SK-N-SH (cell line): ENCODE measurements at places on chromosomes 1 and 21. TPM values are rescaled to one million over a fixed set of nuclear protein-coding genes. Genes with fewer than 3 reads are reported as not detected.
A peak's percentile ranks its signal among the peaks of the same experiment; 100 is the strongest.

The MNDA gene
- polyA plus RNA-seq: not detected in 2 replicates

The VAV3 gene
- polyA plus RNA-seq: 0.02 TPM in 1 of 2 replicates, not detected in the other

DNA sequence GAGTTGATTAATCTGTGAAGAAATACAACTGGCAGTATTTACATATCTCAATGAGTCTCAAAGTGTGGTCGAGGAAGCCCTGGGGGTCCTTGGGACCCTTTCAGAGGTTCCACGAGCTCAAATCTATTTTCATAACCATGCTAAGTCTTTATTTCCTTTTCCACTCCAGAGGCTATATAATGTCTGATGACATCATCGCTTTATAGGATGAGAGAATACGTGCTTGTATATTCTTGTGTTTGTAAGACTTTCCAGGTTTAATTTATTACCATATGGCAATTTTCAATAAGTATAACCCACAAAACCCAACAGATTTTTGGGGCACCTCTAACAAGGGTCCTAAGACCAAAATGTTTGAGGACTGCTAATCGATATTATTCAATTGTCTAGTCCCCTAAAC lies 1.4 kb upstream of the SLC19A2 start:
- no peak overlapping the region for H3K4me3 ChIP-seq
- H3K27ac ChIP-seq: peak overlapping the region; percentile 96
- H3K4me1 ChIP-seq: peaks cover 31% of the 10 kb centered on the region
- H3K27me3 ChIP-seq: no peaks in the 10 kb centered on the region

DNA sequence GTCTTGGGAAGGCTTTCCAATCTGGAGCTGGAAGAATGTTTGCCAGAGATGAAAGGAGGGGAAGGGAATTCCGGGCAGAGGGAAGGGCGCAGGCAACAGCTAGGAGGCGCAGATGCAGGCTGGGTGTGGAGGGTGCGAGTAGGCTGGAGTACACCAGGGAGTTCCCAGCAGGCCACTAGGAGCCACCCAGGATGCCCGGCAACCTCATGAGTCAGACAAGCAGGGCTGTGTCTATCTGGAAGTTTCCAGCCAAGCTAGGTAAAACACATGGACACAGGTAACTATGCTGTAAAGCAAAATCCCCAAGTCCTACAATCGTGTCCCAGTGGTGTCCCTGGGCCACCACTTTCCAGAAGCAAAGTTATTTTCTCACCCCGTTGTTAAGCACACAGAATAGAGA lies 990 bp upstream of the NBL1 start:
- DNase-seq: peak; percentile 41
- no peak overlapping the region for H3K4me3 ChIP-seq
- no peaks in the 10 kb centered on the region for H3K4me1 ChIP-seq
- H3K27me3 ChIP-seq: no peaks in the 10 kb centered on the region

DNA sequence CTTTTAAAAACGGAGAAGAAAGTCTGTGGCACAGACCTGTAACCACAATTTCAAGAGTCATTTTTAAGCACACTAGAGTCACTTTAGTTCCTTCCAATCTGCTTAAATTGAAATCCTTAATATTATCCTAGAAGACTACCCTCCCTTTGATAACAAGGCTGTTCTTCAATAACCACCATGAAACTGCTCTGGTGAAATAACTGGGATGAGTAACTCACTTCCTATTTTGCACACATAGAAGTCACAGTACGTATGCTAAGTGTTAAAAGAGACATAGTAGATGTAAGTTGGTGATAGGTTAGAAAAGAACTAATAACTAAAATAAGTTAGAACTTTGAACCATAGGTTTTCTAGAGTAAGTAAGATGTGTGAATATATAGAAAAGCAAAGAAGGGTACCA lies 107.8 kb downstream of the NME7 start:
- H3K27me3 ChIP-seq: no peaks in the 10 kb centered on the region
- H3K4me1 ChIP-seq: no peaks in the 10 kb centered on the region
- H3K36me3 ChIP-seq: peaks cover 9% of the 10 kb centered on the region

GRCh38 chr1:21874778-21875547 lies 62.1 kb downstream of the HSPG2 start:
- no peaks in the 10 kb centered on the region for H3K27me3 ChIP-seq
- H3K4me1 ChIP-seq: peaks cover 13% of the 10 kb centered on the region; the same call in 1 of the 2 replicates
- H3K27ac ChIP-seq: no peak overlapping the region

DNA sequence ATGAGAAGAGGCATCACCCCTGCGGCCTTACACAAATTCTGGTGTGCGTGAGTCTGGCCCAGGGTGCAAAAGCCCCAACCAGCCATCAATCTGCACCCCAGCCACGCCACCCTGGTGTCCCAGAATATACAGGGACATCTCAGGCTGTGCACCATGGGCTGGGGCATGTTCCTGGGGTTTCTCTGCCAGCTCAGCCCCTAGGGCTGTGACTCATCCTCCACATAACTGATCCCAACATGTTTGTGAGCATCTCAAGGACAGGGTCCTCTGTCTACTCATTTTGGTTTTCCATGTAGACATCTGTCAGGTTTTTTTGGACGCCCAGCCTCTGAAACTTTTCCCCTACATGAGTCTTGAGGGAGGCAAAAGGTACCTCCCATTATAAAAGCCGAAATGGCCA lies 511 bp downstream of the ZNF683 start:
- no peak overlapping the region for H3K4me3 ChIP-seq
- H3K27me3 ChIP-seq: no peaks in the 10 kb centered on the region
- H3K36me3 ChIP-seq: no peaks in the 10 kb centered on the region
- H3K4me1 ChIP-seq: no peaks in the 10 kb centered on the region
- no peak for DNase-seq
- no peak overlapping the region for H3K27ac ChIP-seq

- H3K4me3 ChIP-seq: peak overlapping the region; percentile 28; the same call in 1 of the 2 replicates
- no peaks in the 10 kb centered on the region for H3K27me3 ChIP-seq
- no peaks in the 10 kb centered on the region; the same call in 1 of the 2 replicates for H3K4me1 ChIP-seq
- no peak for DNase-seq
These were observed 716.2 kb upstream of the ZP4 start for GRCh38 chr1:238606896-238607295.

DNA sequence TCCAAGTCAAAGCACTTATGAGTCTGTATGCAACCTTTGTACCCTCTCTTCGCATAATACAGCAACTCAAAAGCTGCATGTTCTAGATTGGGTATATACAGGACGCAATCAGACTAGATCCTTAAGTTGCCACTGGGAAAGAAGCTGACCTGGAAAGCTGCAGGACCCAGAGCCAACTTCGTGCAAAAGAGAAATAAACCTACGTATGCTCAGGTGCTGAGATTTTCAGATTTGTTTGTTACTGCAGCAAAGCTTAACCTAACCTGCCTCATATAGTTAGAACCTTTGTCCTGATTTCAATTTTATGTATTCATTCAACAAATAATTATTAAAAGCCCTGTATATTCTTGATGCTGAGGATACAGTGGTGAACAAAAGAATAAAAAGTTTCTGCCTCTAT lies 139.7 kb downstream of the SLC30A10 start:
- no peak overlapping the region for H3K27ac ChIP-seq
- H3K4me1 ChIP-seq: peaks cover 17% of the 10 kb centered on the region
- H3K4me3 ChIP-seq: no peak overlapping the region

DNA sequence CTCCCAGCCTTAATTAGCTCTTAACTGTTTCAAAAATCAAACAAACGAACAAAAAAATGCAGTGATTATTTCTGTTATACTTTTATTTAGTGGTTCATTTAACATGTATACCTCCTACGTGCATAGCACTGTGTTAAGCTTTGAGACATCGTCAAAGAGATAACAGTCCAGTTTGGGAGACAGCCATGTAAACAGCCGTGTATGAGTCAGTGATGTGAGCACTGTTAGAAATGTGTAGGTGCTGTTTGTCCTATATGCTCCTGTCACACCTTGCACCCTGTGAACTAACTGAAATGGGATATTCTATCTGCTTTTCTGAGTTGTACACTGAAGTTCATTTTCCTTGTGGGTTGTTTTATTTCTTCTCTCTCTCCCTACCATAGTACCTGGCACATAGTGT lies 109.7 kb upstream of the CACYBP start:
- no peaks in the 10 kb centered on the region for H3K4me1 ChIP-seq
- H3K4me3 ChIP-seq: no peak overlapping the region
- DNase-seq: no peak
- no peak overlapping the region for H3K27ac ChIP-seq
- no peaks in the 10 kb centered on the region for H3K27me3 ChIP-seq
- no peaks in the 10 kb centered on the region for H3K36me3 ChIP-seq
